ENCODE measurements at places on chromosomes 7 and 10.

- no peak for DNase-seq
Measured at GRCh38 chr7:147197006-147197405, 1080.4 kb downstream of the CNTNAP2 start.

DNA sequence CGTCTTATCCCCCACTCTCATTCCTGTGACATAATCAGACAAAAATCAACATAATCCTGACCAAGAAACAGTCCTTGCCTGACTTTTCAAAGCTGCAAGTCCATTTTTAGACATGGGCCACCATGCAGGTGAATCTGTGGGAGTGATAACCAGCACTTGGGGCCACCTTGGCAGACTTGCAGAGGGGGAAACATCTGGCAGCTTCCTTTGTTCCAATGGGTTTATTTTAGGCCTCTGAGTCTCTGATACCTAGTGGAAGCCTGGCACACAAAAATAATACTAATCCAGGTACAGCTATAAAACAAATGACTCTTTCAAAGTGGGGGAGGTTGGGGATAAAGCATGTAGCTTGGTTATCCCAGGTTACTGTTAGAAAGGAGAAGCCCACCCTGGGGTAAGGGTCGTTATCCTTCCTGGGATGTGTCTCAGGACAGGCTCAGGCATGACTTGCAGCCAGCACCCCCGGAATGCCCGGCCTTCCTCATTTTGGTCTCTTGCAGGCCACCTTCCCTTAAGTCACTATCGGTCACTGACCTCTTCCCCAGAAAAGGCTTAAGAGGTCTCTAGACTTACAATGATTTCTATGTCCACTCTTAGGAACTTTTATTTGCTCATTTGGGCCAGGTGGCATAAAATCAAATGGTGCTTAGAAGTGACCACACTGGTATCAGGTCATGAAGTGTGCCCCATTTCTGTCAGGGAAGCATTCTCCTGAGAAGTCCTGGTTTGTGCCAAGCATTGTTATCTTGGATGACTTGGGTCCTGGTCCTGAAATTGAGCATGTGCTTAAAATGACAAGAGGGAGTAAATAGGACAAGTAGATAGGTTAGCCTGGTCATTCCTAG is 37.6 kb downstream of the EEPD1 start:
- DNase-seq: no peak

- DNase-seq: no peak
Measured at GRCh38 chr10:57142925-57143576, 782.0 kb upstream of the ZWINT start.

- peak; percentile 41 for DNase-seq
Measured at GRCh38 chr7:134140889-134141867, 14.0 kb downstream of the LRGUK start.

- DNase-seq: no peak
Measured at GRCh38 chr10:120490288-120490687, 33.3 kb downstream of the PLPP4 start.

- peak; percentile 88 for DNase-seq
Measured at GRCh38 chr10:110138197-110138812, 69.1 kb upstream of the MXI1 start.

GRCh38 chr7:128123291-128124037 is 92.2 kb upstream of the LRRC4 start:
- no peak for DNase-seq

GRCh38 chr10:18312374-18313139 is 172.3 kb downstream of the CACNB2 start:
- DNase-seq: peak; percentile 44

- DNase-seq: peak; percentile 72
Measured at GRCh38 chr7:76069238-76069638, 21.3 kb downstream of the MDH2 start.

GRCh38 chr7:56062382-56062781 is 1.7 kb upstream of the SUMF2 start:
- no peak for DNase-seq

DNA sequence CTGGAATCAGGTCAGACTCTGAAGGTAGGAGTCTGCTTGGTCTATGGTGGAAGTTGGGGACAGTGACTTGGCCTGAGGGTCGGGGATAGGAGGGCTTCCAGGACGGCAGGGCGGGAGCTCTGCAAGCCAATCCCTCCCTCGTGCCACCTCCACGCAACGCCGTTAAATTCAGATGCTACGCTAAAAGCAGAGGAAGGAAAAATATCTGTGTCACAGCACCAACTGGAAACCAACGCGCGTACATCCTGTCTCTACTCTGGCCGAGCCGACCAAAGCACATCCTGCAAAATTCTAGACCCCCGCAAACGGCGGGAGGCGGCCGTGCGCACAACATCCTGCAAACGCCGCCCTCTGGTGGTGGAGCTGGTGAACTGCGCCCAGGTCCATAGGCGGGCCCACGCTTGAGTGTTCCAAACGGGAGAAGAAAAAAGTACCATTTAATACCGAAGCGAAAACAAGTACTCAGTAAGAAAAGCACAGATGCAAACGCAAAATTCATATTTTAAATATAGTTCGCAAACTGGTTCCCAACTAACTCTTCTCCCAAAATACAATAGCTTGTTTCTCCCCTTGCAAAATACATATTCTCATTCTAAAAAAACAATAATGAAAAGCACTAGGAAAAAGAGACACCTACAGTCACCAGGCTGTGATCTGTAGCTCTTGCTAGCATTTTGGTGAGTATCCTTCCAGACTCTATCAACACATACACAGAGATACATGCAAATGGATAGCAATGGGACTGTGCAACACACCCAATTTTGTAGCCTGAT is 45.7 kb upstream of the HSPA12A start:
- DNase-seq: peak; percentile 5

- no peak for DNase-seq
Measured at GRCh38 chr10:28169525-28169924, 133.3 kb downstream of the MPP7 start.

- DNase-seq: no peak
Measured at GRCh38 chr10:101816376-101816775, 1.9 kb downstream of the OGA start.

DNA sequence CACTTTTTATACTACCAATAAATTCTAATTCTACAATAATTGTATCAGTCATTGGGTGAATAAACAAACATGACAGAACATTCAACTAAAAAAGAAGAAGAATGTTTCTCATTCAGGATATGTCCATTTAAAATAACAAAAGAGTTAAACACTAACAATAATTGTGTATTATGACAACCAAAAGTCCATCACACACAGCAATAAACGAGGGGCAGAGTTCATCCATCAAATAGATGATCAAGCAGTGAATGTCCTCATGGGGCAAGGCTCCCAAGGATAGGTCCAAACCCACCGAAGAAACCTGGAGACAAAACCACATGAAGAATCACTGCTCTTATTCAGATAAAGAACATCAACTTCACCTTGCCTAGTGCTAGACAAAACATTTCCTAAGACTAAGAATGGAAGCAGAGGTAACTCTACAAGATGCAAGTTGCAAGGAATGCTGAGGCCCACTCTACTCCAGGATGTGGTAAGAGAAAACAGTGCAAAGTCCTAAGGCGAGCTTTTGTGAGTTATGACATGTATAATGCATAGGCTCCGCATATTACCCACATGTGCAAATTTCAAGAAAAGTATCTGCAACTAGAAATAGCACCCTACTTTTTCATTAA is 115.1 kb downstream of the PARD3 start:
- no peak for DNase-seq

DNA sequence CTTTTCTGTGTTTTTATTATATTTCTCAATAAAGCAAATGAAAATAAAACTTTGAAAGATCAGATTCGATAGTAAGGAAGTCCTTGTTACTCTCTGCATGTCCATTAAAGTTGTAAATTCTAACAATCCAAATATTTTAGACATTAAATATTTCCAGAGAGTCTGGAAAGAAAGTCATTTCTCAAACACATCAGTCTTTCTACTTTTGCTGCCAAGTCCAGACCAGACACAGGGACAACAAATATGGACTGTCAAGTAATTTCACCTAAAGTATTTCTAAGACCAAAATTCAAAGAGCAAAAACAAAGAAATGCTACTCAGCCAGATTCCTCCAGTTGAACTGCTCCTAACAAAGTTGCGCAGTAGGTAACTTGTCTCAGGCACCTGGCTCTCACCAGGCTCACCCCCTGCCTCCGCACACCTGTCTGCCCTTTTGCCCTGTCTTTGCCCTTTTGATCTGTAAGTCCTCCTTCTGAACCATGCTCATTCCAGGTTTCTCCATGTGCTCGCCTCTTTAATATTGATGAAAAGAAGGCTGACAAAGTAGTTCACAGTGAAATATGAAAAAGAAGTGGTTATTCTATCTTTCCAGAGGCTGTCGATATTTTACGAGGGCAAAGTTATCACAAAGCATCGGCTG is 300.5 kb downstream of the C7orf25 start:
- no peak for DNase-seq

GRCh38 chr7:51242007-51242691 is 74.5 kb downstream of the COBL start:
- no peak for DNase-seq

DNA sequence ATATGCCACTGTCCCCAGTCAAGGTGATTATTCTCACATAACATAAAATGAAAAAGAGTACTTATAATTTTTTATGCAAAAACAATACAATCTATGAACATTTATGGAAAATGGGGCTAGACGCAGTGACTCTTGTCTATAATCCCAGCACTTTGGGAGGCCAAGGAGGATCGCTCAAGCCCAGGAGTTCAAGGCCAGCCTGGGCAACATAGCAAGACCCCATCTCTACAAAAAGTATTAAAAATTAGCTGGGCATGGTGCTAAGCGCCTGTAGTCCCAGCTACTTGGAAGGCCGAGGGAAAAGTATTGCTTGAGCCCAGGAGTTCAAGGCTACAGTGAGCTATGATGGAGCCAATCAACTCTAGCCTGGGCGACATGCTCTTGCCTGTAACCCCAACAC is 14.5 kb upstream of the ANAPC16 start:
- DNase-seq: no peak

DNA sequence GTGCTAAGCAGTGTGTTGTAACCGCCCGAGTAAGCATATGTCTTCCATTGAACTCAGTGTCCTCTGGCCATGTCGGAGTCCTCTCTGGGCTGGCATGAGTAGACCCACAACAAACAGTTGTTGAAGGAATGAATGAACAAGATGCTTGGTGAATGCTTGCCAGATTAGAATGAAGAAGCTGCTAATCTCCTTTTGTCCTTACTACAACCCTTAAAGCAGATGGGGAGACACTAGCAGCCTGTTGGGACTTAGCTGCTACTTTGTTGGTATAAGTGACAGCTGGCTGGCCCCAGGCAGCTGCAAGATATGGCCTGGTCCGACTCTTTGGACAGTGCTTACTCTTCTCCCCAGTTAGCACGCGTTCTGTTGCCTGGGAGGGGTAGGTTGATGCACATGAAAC is 370.1 kb downstream of the RPS24 start:
- no peak for DNase-seq

- DNase-seq: no peak
Measured at GRCh38 chr10:50260791-50261281, 9.5 kb upstream of the ASAH2 start.

DNA sequence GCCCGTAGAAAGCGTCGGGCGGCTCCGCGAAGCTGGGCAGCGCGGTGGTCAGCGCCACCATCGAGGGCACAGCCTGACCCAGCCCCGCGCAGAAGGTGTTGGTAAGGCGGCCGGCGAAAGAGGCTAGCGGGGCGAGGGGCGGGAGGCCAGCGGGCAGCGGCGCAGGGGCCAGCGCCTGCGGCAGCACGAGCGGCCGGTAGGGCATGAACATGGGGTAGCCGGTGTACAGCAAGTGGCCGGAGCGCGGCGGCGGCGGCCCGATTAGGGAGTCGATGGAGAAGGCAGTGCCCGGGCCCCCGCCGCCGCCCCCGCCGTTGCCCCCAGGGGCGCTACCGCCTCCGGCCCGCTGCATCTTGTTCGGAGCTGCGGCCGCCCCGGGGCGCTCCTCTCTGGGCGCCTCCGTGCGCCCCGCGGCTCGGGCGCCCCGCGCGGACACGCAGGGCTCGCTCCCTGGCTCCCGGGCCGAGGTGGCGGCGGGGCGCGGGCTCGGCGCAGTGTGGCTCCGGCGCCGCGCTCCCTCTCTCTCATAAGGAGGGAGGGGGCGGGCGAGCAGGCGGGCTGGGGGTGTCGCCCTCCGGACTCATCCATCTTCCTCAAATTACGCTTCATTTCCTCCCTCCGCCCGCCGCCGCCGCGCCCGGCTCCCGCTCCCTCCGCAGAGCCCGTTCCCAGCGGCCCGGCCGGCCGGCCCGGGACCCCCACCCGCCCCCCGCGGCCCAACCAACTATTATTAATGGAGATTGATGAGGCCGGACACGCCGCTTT is at the start of gene GBX1:
TSS of gene GBX1 (minus strand) at position 498 of the 765 bp plus-strand sequence. CDS start at position 352, 146 bp downstream.
- no peak for DNase-seq

DNA sequence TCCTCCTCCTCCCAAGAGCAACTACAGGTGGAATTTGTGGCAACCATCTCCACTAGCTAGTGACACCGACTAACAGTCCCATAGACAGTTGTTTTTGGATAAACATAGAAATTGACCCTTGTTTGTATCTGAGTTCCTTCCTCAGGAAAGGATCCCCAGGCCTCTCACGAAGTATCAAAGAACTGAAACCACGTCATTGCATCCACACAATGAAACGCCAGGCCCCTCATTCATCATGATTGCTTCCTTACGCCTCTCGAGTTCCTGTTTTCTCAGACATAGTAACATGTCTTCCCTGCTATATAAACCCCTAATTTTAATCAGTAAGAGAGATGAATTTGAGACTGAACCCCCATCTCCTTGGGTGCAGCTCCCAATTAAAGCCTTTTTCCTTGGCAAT is 18.1 kb downstream of the SLC35G1 start:
- DNase-seq: no peak

DNA sequence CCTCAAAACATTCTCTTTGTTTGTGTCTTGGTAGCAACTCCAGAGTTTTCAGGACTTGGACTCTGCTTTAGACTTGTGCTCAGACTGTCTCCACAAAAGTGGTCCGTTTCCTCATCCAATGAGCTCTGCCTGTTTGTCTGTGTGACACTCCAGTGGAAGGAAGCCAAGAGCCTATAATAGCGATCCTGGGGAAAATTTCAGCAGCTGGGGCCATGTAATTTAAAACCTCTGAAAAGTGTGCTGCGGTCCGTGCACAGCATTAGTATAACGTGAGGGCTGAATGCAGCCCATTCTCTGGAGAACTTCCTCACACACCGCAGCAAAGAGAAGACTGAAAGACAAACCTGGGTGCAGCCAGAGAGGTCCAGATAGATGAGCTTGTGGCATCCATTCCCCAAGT is at the start of gene LRRC17:
TSS of gene LRRC17 (plus strand) at position 259 of the 400 bp plus-strand sequence. CDS start 20,914 bp downstream, outside the sequence.
- DNase-seq: no peak

GRCh38 chr10:86931872-86932271 is 25.5 kb downstream of the MMRN2 start:
- DNase-seq: no peak

- DNase-seq: peak; percentile 11
Measured at GRCh38 chr10:79127151-79127961, 58.6 kb downstream of the ZMIZ1 start.

- DNase-seq: no peak
Measured at GRCh38 chr7:135466442-135467206, 43.3 kb downstream of the CNOT4 start.

DNA sequence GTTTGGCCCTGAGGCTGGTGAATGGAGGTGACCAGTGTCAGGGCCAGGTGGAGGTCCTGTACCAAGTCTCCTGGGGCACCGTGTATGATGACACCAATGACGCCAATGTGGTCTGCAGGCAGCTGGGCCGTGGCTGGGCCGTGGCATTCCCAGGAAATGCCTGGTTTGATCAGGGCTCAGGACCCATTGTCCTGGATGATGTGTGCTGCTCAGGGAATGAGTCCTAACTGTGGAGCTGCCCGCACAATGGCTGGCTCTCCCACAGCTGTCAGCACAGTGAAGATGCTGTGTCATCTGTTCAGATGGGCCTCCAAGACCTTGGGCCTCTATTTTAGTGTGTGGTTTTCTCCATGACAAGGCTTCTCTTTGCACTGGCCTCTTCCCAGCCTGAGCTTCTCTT is 64.0 kb downstream of the DMBT1 start:
- no peak for DNase-seq

All from AML-193 (cell line).